ENCODE measurements at places on chromosomes 16 and 17.

- DNase-seq, result no peak
Observed at GRCh38 chr16:29663807-29664090, 702 bp downstream of the SPN start.

- DNase-seq, result no peak
Observed at GRCh38 chr16:70429888-70430666, 8.8 kb downstream of the ST3GAL2 start.

GRCh38 chr17:77160091-77160874, 19.5 kb downstream of the SEC14L1 start:
- DNase-seq, result no peak

DNA sequence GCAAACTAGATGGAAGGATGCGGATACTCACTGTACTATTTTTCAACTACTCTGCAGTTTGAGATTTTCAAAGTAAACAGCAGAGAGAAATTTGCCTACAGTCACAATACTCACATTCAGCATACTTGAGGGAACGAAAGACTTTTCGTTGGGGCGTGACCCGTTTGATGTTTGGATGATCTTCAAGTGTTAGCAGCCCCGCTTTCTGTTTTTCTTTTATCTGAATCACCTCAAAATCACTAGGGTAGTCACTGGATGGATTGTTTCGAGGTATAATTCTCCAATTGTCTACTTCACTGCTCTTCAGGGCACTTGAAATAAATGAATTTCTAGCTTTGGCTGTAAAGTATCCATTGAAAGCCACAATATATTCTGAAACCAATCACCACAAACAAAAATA, 17.8 kb downstream of the MBTPS1 start:
- DNase-seq, result no peak

GRCh38 chr16:17222871-17223401, 247.8 kb downstream of the XYLT1 start:
- no peak for DNase-seq

DNA sequence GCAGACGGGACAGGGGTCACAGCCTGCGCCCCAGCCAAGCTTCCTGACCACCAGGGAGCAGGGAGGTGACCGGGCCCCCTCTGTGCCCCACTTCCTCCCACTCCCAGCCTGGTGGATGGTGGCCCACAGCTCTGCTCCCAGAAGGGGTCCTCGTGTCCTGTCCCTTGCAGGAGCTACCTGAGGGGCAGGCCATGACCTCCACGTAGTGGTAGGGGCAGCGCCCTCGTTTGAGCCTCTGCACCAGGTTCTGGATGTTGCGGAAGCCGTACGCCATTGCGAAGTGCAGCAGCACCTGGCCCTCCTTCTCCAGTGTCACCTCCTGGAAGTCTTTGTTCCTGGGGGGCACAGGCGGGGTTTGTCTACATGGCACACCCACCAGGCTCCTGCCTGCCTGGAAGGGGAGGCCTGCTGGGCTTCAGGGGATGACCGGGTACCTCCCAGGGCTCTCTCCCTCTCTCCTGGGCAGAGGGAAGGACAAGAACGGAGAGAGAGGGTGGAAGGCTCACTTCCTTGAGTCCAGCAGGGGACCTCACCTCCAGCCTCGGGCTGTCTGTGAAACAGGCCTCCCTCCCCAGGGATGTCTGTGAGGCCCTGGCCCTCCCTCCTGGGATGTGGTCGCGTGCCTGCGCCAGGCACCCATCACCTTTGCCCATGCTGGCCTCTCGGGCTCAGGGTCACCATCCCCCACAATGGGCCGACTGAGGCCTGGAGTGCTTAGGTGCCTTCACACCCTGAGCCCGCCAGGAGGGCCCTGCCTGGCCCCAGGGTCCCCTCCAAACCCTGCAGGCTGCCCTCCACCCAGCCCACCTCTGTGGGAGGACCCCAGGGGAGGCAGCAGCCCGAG, 4.0 kb downstream of the HAGHL start:
- no peak for DNase-seq

- DNase-seq, result no peak
Observed at GRCh38 chr16:47142486-47142820, 1.3 kb downstream of the NETO2 start.

DNA sequence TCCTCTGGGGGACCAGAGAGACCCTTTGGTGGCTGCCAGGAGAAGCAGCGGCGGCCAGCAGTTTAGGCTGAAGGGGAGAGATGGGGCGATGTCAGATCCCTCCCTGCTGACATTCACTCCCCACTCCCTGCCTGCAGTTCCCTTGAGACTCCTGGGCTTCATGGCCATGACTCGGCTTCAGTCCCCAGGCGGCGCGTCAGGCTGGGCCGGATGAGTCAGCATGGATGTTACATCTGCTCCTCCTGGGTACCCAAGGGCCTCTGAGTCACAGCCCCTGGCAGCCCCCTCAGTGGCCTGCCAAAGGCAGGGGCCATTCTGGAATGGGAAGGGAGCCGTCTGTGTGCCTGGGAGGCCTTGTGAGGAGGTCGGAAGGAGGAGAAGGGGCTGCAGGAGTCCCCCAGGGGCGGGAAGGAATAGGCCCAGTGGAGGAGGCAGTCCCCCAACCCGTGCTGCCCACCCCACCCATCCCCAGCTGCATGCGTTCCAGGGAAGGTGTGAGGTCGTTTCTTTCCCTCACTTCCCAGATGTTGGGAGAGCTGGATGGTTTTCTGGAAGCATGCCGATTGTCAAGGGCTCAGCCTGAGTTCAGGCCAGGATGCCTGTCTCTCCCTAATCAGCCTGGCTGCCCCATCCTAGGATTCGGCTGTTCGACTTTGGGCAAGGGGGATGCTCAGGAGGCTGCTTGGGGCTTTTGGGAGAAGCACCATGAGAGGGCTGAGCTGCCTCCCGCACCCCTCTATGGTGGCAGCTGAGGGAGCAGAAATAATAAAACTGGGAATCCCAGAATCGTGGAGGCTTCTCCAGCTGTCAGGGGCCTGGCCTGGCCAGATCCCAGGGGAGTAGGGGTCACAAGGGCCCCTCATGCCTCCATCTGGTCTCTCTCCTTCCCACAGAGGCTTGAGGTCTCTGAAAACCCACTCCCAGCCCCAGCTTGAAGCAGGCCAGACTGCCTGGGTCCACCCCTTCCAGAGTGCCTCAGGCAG, 9.7 kb downstream of the RHBDL3 start:
- DNase-seq, result no peak

- DNase-seq, result no peak
Observed at GRCh38 chr16:31386157-31386984, 6.8 kb upstream of the ITGAD start.

DNA sequence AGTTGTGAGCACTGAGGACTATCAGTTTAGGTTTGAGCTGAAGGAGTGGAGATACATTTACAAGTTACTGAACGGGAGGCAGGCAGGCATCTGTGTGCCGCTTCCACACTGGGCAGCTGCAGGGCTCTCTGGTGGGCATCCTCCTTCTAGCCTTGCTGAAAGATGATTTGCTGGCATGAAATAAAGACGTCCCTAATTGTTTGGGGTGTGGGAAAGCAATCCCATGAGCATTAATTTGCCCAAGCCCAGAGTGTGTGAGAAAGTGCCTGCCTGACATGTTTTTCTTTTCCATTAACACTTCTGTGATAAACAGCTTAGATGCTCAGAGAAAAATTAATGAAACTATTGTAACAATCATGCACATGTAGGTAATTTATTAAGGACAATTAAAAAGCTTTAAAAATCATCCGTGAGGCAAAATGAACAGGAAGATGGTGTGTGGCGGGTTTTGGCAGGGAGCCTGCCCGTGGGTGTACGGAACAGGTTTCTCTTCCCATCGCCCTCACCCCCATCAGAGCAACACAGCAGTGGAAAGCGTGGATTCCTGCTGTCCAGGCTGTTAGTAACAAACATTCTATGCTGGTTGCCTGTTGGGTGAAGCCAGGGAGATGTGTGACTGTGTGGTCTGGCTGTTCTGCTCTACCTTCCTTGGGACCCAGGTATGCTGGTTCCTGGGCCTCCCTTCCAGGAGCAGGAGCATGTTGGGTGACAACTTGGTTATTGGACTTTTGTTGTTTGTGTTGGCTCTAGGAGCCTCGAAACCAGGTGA, 191.9 kb downstream of the MSI2 start:
- DNase-seq, result no peak

GRCh38 chr16:50547340-50548124, 664 bp upstream of the NKD1 start:
- DNase-seq, result no peak

DNA sequence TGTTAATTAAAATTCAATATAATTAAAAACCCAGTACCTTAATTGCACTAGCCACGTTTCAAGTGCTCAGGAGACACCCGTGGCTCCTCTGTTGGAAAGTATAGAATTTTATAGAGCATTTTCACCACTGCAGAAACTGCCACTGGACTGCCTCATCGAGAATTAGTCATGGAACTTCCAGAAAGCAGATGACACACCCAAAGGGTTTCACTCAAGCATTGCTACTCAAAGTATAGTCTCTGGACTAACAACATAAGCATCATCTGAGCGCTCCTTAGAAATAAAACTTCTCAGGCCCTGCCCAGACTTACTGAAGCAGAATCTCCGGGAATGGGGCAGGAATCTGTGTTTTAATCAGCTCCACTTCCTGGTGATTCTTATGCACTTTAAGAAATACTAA, 63.5 kb upstream of the GPR139 start:
- no peak for DNase-seq

Data from amygdala (tissue), 56 donors.